ENCODE measurements at places on chromosomes 13 and 19. TPM values are rescaled to one million over a fixed set of nuclear protein-coding genes. Genes with fewer than 3 reads are reported as not detected.

- peak; percentile 49 for DNase-seq
Observed at GRCh38 chr19:10695401-10696398, 5.5 kb upstream of the QTRT1 start.

GRCh38 chr13:101965096-101965495 lies 436.8 kb downstream of the FGF14 start:
- no peak for DNase-seq

GRCh38 chr13:24528816-24529398 lies 16.3 kb upstream of the PARP4 start:
- DNase-seq, result no peak

DNA sequence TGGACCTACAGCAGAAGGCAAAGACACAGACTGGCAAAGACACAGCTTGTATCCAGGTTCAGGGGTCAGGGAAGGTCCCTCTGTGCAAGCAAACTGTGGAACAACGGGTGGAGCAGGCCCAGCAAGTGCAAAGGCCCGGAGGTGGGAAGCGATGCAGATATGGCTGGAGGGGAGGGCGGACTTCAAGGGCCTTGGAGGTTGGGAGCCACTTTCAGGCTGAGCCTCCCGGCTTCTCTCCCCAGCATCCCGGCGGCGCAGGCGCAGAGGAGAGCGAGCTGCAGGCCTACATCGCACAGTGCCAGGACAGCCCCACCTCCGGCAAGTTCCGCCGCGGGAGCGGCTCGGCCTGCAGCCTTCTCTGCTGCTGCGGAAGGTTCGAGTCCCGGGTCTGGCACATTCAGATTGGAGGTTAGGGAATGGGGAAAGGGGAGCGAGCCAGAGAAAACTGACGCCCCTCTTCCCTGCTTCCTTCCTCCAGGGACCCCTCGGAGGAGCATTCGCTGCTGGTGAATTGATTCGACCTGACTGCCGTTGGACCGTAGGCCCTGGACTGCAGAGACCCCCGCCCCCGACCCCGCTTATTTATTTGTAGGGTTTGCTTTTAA lies 2.1 kb upstream of the PNPLA6 start:
- DNase-seq, result no peak

DNA sequence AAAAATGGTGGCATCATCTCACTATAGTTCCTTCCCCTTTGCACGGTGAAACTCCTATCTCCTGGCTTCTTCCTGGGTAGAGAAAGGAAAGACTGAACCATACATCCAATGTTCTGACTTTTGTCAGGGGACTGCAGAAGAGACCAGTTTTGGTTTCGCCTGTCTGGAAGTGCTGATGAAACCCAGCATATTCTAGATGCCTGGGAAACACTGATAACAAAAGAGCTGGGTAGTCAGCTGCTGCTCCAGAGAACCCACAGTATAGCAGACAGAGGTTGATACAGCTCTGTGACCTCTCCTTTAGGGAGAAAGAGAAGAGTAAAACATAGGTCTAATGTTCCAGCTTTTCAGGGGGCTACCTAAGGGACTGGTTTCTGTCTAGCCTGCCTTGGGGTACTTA lies 695.3 kb downstream of the DIAPH3 start:
- no peak for DNase-seq

DNA sequence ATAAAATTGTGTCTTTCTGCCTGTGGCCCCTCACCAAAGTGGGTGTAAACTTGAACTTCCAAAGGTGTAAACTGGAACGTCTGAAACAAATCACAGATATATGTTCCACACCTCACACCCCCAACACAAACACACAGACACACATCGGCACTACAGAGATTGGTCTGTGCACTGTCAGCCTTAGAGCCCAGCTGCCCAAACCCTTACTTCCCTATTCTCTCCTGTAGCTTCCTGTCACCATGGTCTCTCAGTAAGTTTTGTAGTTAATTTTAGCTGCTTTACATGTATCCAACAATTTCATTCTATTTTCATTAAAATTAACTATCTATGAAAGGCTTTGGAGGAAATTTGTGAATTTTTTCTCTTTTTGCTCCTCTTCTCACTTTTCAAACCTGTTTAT lies 5.4 kb downstream of the TM9SF2 start:
- no peak for DNase-seq

- no peak for DNase-seq
Observed at GRCh38 chr19:11337080-11337479, 2.4 kb downstream of the RAB3D start.

DNA sequence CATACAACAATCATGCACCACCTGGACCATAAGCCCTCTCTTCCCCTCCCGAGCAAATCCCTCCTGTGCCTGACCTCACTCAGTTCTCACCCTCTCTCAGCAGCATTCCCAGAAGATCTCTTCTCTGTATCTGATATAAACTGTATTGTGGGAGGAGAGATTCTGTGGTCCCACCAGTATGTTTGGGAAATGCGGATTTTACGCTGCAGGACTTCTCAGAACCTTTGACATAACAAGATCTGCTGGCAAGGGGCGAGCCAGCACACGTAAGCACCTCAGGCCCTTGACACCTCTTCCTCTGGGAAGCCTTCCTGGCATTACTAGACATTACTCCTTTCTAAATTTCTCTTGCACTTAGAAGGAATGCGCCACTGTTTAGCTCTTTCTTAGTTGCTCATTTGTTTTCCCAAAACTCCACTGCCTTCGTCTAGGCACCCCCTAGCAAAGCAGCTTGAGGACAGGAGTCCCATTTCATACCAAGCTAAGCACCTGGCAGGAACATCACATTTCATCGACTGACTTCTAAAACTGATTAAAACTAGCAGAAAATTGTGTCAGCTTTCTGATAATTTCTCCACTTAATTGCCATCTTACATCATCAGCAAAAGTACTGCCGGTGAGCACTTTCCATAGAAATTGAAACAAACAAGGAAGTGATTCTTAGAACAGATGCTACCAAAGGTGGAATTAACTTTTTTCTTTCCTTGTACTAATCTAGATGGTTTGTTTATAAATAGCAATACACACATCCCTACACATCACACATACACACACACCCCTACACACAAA lies 63.2 kb downstream of the CCDC70 start:
- DNase-seq, result no peak

DNA sequence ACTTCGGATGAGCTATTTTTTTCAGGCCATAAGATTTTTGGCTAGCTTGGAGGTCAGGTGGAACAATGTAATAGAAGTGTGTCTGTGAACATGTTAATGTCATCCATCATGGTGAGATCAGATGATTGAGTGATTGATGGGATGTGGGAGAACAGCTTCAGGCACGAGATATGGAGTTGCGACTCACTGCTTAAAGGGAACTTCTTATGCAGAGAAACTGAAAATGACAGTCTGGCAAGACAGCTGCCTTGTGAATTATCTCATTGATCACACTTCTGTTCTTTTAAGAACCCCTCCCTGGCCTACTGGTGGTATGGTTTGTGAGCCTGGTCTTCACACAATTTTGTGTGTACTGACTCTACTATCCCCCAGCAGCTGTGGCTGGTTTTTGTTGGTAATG lies 96.0 kb downstream of the OLFM4 start:
- DNase-seq, result no peak

Gene LGI4
- total RNA-seq, result 0.43 TPM

Gene COG3
- 16.9 TPM for total RNA-seq

Gene RTBDN
- total RNA-seq, result 3.4 TPM

Gene FPR3
- not detected for total RNA-seq

Gene ADM5
- total RNA-seq, result 2.7 TPM

Gene FPR1
- not detected for total RNA-seq

Gene PSG6
- not detected for total RNA-seq

Data from A172 (cell line).